Gastrocnemius medialis (tissue), 4 donors: ENCODE measurements at places on chromosomes 3 and 15. TPM values are rescaled to one million over a fixed set of nuclear protein-coding genes. Genes with fewer than 3 reads are reported as not detected.

The AP3B2 gene
- 0.32 TPM for total RNA-seq

The THOC7 gene
- 64.1 TPM for total RNA-seq

The GABPB1 gene
- 8.3 TPM for total RNA-seq

The PLCD1 gene
- total RNA-seq: 6.2 TPM

GRCh38 chr15:90603893-90604292 is 74.2 kb downstream of the CRTC3 start:
- no peak for DNase-seq
- H3K27ac ChIP-seq: no peak overlapping the region
- H3K4me3 ChIP-seq: no peak overlapping the region
- peaks cover 5% of the 10 kb centered on the region for H3K4me1 ChIP-seq
- no peaks in the 10 kb centered on the region for H3K27me3 ChIP-seq
